Stimulated activated CD4-positive, alpha-beta T cell treated with anti-CD3 and anti-CD28 coated beads, Interleukin-2, amount 100 ng/mL, for 24 hours (primary cell): ENCODE measurements at places on chromosomes 4 and X.

GRCh38 chrX:49106930-49107329 is 16.6 kb downstream of the GPKOW start:
- no peak for DNase-seq

- no peak for DNase-seq
These were observed 1.0 kb upstream of the EDA start for GRCh38 chrX:69614886-69615285.

DNA sequence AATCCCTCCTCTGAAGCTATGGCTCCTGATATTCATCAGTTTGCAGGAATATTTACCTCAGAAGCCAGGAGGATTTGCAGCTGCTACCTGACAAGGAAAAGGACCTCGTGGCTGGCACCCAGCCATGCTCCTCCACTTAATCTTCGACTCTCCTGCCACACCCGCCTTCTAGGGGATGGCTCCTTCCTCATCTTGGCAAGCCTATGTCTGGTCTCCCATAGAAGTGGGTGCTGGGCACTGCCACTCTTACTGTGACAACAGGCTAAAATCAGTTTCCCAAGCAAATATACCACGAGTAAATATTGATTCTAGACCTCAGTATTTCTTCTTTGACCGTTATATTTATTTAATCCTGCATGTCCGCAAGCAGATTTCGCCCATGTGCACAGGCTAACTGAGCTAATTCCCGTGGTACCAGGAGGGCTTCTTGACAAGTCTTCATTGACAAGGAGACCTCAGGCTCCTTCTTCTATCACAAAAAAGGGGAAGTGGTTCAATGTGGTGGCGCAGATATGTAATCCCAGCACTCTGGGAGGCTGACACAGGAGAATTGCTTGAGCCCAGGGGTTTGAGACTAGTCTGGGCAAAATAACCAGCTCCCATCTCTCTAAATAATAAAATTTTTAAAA is 52.6 kb upstream of the DCTD start:
- no peak for DNase-seq

- DNase-seq, result no peak
These were observed 9.0 kb downstream of the SEC24D start for GRCh38 chr4:118826723-118827444.

- no peak for DNase-seq
These were observed 44.9 kb upstream of the PRSS48 start for GRCh38 chr4:151231915-151232595.

- DNase-seq, result no peak
These were observed 4.4 kb downstream of the RBM3 start for GRCh38 chrX:48578661-48579128.

DNA sequence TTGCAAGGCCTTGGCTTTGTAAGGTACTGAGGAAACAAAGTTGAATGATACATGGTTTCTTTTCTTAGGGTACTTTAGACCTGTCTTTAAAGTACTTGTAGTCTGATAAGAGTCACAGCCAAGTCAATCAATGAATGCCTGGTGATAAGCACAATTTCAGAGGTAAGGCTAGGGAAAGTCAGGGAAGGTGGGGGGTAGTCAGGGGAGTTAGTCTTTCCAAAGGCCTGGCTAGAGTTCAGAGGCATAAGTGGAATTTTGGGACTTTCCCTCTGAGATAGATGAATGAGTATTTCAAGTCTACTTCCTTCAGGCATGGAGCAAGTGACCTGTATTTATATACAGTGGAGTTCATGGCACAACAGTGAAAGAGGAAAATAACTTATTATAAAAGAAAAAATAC is 78.3 kb downstream of the SLC4A4 start:
- no peak for DNase-seq

DNA sequence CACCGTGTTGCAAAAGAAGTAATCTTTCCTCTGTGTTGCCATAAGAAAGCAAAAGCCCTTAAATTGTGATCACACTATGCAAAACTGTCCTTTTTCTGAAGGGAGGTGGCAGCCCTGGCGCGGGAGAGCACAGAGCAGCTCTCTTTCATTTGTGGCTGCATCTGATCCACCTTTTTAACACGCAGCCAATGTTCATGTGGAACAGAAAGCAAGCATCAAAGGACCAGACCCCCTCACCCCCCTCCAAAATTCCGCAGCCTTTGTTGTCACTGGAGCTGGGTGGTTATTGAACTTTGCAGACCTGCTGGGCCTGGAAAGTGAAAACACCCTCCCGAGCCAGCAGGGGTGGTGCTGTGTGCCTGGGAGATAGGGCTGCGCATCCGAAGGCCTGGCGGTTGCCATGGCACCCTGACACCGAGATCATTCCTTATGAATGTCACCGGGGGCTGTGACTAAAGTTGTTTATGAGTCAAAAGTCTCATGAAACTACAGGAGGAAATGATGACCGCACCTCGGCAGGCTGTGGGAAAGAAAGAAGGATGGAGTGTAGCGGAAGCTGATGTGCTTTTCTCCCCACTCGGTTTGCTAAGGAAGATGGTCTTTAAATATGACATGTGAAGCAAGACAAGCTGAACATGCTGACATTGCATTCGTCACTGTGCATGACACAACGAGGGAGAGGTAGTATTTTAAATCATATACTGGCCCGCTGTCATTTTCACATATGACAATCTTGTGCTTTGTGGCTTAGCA is 367.4 kb downstream of the UNC5C start:
- DNase-seq, result no peak

- DNase-seq, result no peak
These were observed 135.3 kb upstream of the MID1 start for GRCh38 chrX:10755439-10756334.

GRCh38 chr4:98332017-98332416 is 70.8 kb downstream of the RAP1GDS1 start:
- no peak for DNase-seq

GRCh38 chrX:14676431-14676830 is 147.1 kb downstream of the GLRA2 start:
- no peak for DNase-seq
